Stomach (tissue), 19 donors: ENCODE measurements at places on chromosomes 6 and 20.

- DNase-seq = no peak
Observed at GRCh38 chr20:10469056-10469455, 34.0 kb downstream of the SLX4IP start.

DNA sequence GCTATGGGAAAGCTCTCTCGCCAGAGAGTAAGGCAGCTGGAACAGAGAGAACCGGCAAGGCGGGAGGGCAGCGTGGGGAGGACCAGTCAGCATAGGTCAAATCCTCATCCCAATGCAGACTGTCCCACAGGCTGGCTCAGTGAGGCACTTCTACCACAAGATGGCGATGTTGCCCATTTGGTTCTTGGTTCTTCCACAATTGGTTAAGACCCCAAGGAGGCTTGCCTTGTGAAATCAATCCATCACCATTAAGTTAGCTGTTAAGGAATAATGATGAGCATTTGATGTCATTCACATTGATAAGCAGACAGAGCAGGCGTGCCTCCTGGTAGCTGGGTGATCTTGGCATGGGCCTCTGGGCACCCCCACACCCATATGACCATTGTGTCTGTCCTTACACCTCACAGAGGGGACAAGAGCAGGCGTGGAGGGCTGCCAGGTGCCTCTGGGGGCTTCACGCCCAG lies 2.4 kb downstream of the CSTL1 start:
- peak; percentile 89 for DNase-seq

DNA sequence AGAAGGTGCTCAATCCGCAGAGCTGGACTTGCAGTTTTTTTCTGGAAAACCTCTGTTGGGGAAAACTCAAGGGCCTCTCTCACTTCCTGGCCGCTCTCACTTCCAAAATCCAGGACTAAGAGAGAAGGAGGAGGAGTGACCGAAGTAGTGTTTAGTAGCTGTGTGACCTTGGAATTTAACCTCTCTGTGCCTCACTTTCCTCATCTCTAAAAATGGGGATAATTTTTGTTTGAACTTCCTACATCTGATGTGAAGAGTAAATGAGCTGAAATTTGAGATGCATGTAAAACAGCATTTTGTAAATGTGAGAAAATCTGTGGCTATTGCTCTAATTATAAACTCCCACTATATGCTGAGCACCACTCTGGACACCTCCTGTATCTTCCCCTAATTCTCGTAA lies 5.1 kb downstream of the SLC13A3 start:
- DNase-seq = no peak

- no peak for DNase-seq
Observed at GRCh38 chr6:157292202-157292601, 31.1 kb downstream of the TMEM242 start.

GRCh38 chr6:126718600-126719327 lies 378.8 kb downstream of the CENPW start:
- DNase-seq = no peak
